Glutamatergic neuron (in vitro differentiated cells): ENCODE measurements at places on chromosomes 13 and 19.

GRCh38 chr13:75430436-75431209 is 51.3 kb downstream of the TBC1D4 start:
- no peak for DNase-seq

GRCh38 chr13:32417995-32418394 is 9.9 kb downstream of the N4BP2L1 start:
- DNase-seq: no peak

- DNase-seq: no peak
These were observed 57.0 kb downstream of the SLC10A2 start for GRCh38 chr13:103009051-103009840.

- no peak for DNase-seq
These were observed 39.2 kb downstream of the MYH14 start for GRCh38 chr19:50242581-50242980.

- no peak for DNase-seq
These were observed 53.8 kb downstream of the F2RL3 start for GRCh38 chr19:16942583-16942982.

GRCh38 chr19:47801270-47801669 is 3.1 kb downstream of the TPRX1 start:
- no peak for DNase-seq

DNA sequence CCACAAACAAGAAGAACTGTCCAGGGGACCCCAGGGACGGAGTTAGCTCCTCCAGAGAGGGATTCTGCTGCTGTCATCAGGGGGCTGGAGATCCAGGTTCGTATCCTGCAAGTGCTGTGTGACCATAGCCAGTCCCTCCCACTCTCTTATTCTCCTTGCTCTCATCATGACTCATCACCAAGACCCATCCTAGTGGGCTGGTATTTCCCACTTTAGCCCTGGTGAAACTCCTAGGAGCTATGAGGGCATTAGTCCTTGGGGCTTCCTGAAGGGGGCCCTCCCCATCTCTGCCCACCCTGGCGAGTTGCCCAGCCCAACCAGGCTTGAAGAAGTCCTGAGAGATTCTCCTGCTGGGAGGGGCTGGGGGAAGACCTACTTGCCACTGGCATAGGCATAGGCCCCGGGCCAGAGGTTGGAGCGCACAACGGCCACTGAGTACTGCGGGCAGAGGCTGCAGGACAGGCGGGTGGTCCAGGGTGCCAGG is 7.5 kb upstream of the DMWD start:
- no peak for DNase-seq

GRCh38 chr19:12880551-12881171 is 588 bp downstream of the DNASE2 start:
- peak; percentile 54 for DNase-seq

DNA sequence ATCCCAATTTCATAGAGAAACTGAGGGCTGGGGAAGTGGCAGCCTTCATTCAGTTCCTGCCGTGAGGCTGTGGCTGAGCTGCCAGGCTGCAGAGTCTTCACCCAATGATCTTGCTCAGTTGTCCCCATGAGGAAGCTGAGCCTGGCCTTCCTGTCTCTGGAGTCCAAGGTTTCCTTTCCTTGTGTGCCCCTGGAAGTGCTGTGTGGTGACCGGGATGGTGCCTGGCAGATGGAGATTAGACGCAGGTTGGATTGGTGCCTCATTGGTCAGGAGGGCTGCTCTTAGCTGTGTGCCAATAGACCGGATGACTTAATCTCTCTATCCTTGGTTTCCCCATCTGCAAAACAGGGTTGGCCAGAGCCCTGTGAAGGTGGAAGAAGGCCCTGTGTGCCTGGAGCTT is 24.6 kb downstream of the DNM2 start:
- DNase-seq: no peak

- no peak for DNase-seq
These were observed 4.6 kb upstream of the FFAR3 start for GRCh38 chr19:35353635-35354034.

- no peak for DNase-seq
These were observed 2.4 kb upstream of the APOC4 start for GRCh38 chr19:44939668-44940067.

DNA sequence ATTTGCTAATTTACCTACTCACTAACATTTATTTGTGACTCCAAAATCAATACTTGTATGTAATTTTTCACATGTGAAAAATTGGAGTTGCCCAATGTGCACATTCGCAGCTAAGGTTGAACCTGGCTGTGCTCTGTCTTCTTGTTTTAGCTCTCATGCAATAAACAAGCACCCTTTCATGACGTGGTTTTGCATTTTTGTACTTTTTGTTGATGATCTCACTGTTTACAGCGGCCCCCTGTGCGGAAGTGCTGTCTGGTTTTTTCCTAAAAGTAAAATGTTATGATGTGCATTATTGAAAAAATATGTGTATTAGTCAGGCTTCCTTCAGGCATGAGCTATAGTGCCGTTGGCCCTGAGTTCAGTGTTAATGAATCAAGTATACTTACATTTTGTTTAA is 18.1 kb downstream of the DGKH start:
- no peak for DNase-seq

- no peak for DNase-seq
These were observed 9.6 kb downstream of the MYO1F start for GRCh38 chr19:8567522-8568172.

DNA sequence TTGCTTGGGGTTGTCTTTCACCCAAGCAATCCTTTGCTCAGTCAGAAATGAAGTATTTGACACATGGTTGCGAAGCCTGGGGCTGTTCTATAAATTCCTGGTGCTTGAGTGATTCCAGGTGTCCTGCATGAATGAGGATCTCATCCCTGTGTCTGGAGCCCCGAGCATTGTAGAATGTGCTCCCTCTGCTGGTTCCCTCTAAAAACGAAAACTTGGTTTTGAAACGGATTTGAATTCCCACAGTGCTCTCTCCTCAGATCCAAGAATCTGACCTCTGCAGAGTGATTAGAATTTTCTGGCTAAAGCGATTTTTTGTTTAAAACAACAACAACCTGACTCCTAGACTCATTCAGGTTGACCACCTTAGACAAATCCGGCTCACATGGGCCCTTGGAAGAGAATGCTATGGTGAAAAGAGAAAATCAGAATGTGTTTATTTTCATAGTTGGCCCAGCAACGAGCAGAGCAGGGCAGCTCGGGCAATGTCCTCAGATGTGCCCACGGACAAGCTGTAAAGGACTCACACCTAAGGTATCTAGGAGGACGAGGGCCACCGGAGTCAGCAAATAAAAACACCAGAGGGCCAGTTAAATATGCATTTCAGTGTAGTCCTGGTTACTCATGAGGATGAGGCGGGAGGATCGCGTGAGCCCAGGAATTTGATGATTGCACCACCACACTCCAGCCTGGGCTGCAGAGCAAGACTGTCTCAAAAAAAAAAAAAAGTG is 8.7 kb upstream of the ATP12A start:
- DNase-seq: peak; percentile 35

GRCh38 chr13:30714629-30715371 is 20.5 kb upstream of the ALOX5AP start:
- DNase-seq: no peak

- DNase-seq: peak; percentile 95
These were observed 350 bp upstream of the USP12 start for GRCh38 chr13:27171827-27172494.

DNA sequence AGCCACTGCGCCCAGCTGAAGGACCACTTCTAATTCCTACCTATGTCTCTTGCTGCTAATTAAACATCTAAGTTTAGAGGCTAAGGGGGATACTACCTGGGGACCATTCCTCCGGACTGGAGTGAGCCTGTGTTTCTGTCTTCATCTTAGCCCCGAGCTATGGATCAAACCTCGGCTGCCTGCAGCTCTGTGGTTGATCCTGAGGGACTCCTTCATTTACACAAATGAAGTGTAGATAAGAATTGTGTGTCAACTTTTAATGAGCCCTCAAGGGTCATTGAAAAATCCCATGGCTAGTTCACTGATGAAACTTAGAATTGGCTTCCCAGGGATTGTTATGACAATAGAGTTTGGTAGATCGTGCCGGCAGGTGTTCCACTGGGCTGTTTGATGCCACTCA is 31.5 kb upstream of the OR10H1 start:
- DNase-seq: no peak

DNA sequence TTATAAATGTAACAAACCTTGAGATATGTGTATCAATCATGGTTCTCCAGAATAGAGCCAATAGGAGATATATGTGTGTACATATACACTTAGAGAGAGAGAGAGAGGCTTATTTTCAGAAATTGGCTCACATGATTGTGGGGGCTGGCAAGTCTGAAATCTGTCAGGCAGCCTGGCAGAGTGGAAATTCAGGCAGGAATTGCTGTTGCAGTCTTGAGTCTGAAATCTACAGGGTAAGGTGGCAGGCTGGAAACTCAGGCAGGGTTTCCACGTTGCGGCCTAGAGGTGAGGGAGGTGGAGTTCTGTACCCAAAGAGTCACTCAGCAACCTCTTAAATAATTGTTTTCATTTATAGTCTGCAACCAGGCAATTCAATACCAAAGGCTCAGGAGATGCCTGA is 218.4 kb downstream of the B3GLCT start:
- no peak for DNase-seq

GRCh38 chr19:7907122-7907521 is 3.4 kb downstream of the MAP2K7 start:
- DNase-seq: no peak

DNA sequence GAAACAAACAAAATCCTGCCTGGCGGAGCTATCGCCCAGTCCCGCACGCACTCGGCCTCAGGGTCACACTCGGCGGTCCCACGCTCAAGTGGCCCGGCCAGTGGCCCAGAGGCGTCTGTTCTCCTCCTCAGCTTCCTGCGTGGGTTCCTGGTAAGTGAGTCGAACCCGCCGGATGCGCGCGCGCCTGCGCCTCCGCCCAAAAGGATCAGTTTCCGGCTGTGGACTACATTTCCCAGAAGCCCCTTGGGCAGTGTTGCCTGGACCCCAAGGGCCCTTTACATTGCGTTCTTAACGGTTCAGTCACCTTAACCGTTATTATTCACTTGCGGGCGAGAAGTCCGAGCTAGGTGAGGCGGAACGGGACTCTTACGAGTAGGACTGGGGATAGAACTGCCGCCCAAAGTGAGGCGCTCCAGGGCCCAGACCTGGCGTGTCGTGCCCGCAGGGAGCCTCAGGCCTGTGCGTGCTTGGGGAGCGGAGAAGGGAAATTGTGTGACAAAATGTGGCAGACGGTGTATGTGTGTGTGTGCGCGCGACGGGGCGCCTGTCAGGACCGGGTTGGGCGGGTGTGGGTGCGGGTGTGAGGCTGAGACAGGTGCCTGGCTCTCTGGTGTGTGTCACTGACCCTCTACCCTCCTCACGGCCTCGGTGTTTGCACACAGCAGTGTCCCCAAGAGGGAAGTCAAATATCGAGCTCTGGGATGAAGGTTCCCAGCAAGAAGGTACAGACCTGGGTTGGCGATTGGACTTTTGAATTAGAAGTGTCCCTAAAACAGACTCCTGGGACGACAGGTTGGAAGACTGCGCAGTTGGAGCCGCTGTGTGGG is at the start of gene ZNF546:
Gene ZNF546 (plus strand): TSS at position 250 of the 827 bp plus-strand sequence. CDS start 1,267 bp downstream, outside the sequence.
- DNase-seq: peak; percentile 86

DNA sequence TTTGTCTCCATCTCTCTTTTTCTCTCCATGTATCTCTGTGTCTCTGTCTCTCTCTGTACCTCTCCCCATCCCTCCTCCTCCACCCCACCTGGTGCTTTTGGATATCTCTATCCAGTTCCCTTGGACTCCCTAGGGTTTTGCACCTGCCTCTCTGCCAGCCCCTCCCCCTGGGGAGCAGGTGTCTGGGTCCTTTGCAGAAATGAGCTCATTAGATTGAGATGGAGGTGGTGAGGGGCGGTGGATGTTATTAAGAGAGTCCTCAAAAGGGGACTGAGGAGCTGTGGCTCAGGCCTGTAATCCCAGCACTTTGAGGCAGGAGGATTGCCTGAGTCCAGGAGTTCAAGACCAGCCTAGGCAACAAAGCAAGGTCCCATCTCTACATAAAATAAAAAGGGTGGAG is 2.1 kb downstream of the KCNN4 start:
- DNase-seq: no peak

- DNase-seq: no peak
These were observed 135.6 kb downstream of the SLC7A1 start for GRCh38 chr13:29459813-29460355.

GRCh38 chr13:20429682-20430081 is 96.0 kb downstream of the CRYL1 start:
- DNase-seq: no peak

- DNase-seq: no peak
These were observed 64.1 kb downstream of the TPT1 start for GRCh38 chr13:45276913-45277312.

DNA sequence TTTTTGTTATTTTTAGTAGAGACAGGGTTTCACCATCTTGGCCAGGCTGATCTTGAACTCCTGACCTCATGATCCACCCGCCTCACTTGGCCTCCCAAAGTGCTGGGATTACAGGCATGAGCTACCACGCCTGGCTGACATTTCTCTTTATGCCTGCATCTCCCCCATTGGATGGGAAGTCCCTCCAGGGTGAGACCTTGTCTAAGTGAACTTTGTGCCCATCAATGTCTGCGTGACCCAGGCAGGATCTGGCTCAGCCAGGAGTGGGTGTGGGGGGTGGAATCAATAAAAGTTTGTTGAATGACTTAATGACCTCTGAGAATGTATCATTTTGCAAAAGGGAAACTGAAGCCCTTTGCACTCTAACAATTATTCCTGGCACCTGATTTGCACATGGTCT is 1.8 kb upstream of the ARRDC5 start:
- DNase-seq: no peak

- DNase-seq: no peak
These were observed 3.8 kb downstream of the ZAR1L start for GRCh38 chr13:32311188-32311897.

- no peak for DNase-seq
These were observed 4.8 kb downstream of the RPS16 start for GRCh38 chr19:39430675-39431593.
